ENCODE measurements at places on chromosomes 3 and 15.

- no peak for DNase-seq
These were observed 2.3 kb upstream of the IDH2 start for GRCh38 chr15:90104551-90104950.

GRCh38 chr3:25448750-25449692 lies 21.0 kb downstream of the RARB start:
- peak; percentile 76 for DNase-seq

- DNase-seq = no peak
These were observed 187.6 kb upstream of the CTDSPL start for GRCh38 chr3:37674111-37674510.

GRCh38 chr3:73471986-73472787 lies 152.6 kb downstream of the PDZRN3 start:
- no peak for DNase-seq

- no peak for DNase-seq
These were observed 422.2 kb downstream of the TBC1D5 start for GRCh38 chr3:17320266-17320665.

- no peak for DNase-seq
These were observed 10.7 kb upstream of the SMAD3 start for GRCh38 chr15:67054676-67055075.

GRCh38 chr3:1092771-1093170 lies at the start of gene CNTN6:
TSS of gene CNTN6 (plus strand) at chr3:1093024. CDS start at chr3:1148009, 54,985 bp downstream.
- DNase-seq = peak; percentile 16

DNA sequence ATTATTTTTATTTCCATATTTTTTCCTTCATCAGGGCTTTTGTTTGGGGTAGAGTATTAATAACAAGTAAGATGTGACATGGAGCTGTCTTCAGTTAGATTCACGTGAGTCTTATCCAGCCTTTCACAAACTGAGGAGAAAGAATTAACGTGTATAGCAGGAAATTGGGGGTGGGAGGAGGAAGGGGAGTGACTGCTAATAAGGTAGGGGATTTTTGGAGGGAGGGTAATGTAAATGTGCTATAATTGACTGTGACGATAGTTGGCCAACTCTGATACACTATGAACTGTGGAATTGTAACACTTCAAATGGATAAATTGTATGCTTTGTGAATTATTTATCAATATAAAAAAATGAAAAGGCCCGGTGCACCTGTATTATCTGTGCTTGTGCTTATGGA lies 8.9 kb downstream of the DUT start:
- DNase-seq = no peak

- no peak for DNase-seq
These were observed 45.5 kb downstream of the PTH1R start for GRCh38 chr3:46922871-46923558.

- peak; percentile 38 for DNase-seq
These were observed 284.5 kb upstream of the MME start for GRCh38 chr3:154795582-154795981.

DNA sequence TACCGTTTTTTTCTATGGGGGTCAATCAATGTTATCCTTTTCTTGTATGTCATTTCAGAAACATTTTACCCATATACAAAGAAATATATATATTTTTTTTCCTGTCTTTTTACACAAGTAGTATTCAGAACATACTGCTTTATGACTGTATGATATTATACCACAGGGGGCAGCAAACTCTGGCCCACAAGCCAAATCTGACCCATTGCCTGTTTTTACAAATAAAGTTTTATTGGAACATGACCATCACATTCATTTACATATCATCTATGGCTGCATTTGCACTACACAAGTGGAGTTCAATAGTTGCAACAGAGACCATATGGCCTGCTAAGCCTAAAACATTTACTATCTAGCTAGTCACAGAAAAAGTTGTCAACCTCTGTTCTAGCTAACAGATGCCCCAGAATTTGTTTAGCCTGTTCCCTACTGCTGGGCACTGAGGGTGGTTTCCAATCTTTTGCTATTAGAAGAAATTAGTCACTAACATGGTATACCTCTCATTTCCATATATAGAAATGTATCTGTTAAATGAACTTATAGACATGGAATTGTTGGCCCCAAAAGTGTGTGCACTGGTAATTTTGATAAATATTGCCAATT lies 57.7 kb downstream of the BFSP2 start:
- no peak for DNase-seq

DNA sequence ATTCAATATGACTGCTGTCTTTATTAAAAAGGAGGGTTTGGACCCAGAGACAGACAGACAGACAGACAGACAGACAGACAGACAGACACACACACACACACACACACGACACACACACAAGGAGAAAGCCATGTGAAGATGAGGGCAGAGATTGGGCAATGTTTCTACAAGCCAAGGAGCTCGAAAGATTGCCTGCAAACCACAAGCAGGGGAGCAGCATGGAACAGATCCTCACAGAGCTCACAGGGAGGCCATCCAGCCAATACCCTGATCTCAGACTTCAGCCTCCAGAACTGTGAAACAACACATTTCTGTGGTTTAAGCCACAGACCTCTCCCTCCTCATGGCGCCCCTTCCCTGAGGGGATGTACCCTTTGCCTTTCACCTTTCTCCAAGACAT lies 35.8 kb upstream of the ABHD2 start:
- no peak for DNase-seq

- no peak for DNase-seq
These were observed 14.3 kb downstream of the SUCLG2 start for GRCh38 chr3:67640023-67640660.
